ENCODE measurements at places on chromosomes 13 and 19. TPM values are rescaled to one million over a fixed set of nuclear protein-coding genes. Genes with fewer than 3 reads are reported as not detected.

- no peaks in the 10 kb centered on the region for H3K36me3 ChIP-seq
- no peak overlapping the region for H3K4me3 ChIP-seq
- H3K4me1 ChIP-seq = no peaks in the 10 kb centered on the region
- H3K27me3 ChIP-seq = peaks cover 8% of the 10 kb centered on the region
- no peak overlapping the region for H3K27ac ChIP-seq
Measured at GRCh38 chr19:50791594-50792271, 1.5 kb downstream of the ACP4 start.

DNA sequence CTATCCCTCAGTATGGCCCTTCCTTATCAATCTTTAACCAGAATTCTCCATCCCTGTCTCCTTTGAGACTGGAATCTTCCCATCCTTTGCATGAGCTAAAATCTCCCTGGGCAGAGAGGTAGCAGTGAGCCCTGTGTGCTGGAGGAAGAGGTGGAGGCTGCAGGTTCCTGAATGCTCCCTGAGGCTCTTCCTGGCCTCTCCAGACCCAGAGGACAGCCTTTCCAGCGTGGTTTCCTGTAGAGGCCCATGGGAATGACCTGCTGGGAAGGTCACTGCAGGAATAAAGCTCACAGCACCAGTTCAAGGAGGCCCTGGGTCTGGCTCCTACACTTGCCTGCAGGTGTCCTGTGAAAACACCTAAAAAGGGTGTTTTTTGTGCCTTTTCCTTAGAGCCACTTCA, 4.6 kb downstream of the OR10H2 start:
- H3K27me3 ChIP-seq = peaks cover 14% of the 10 kb centered on the region
- DNase-seq = no peak
- H3K36me3 ChIP-seq = no peaks in the 10 kb centered on the region
- no peak overlapping the region for H3K27ac ChIP-seq

- H3K36me3 ChIP-seq = no peaks in the 10 kb centered on the region
- no peak overlapping the region for H3K4me3 ChIP-seq
- no peak overlapping the region for H3K27ac ChIP-seq
- H3K27me3 ChIP-seq = peaks cover 27% of the 10 kb centered on the region
- DNase-seq = no peak
- H3K4me1 ChIP-seq = no peaks in the 10 kb centered on the region
Measured at GRCh38 chr19:7013678-7014077, 7.6 kb downstream of the MBD3L2B start.

DNA sequence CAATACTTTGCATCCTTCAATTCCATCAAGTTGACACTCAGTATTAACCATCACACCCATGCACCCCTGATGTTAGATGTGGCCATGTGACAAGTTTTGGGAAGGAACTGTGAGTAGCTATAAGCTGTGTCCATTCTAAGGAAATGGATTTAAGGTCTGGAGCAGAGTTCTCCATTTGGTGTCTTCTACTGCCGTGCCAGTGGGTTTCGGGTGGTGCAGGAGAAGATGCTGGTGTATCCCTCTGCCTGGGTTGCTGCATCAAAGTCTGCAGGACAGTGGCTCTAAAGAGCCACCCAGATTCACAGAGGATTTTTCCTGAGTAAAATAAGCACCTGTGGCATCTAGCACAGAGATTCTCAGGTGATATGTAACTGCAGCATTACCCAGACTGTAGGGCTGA, 105.7 kb upstream of the IRS2 start:
- H3K4me1 ChIP-seq = no peaks in the 10 kb centered on the region
- H3K27me3 ChIP-seq = no peaks in the 10 kb centered on the region
- H3K27ac ChIP-seq = no peak overlapping the region
- no peaks in the 10 kb centered on the region for H3K36me3 ChIP-seq
- no peak for DNase-seq

Gene CCL25
- total RNA-seq = not detected
